Activated B cell treated with CpG ODN at 0.5 μM for 24 hours (primary cell): ENCODE measurements at places on chromosomes 4 and X.

- DNase-seq = no peak
Observed at GRCh38 chr4:165782623-165783022, 90.4 kb upstream of the TLL1 start.

GRCh38 chr4:146592019-146592418, 46.7 kb upstream of the POU4F2 start:
- no peak for DNase-seq

DNA sequence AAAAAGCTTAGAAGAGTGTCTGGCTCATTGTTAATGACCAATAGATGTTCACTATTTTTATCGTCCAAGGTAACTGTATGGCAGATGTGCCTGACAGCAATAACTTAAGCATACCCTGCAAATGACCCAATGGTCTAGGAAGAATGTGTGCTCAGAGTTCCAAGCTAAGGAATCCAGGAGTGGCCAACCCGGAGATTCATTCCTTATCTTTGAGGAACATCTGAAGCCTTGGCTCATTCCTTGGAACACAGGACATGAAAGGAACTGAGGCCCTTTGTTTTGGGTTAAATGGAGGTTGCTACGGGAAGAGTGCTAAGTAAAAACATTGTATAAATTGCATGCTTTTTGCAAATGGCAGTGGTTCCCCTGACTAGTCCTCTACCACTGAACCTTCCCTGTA, 38.9 kb upstream of the EFNB1 start:
- no peak for DNase-seq

DNA sequence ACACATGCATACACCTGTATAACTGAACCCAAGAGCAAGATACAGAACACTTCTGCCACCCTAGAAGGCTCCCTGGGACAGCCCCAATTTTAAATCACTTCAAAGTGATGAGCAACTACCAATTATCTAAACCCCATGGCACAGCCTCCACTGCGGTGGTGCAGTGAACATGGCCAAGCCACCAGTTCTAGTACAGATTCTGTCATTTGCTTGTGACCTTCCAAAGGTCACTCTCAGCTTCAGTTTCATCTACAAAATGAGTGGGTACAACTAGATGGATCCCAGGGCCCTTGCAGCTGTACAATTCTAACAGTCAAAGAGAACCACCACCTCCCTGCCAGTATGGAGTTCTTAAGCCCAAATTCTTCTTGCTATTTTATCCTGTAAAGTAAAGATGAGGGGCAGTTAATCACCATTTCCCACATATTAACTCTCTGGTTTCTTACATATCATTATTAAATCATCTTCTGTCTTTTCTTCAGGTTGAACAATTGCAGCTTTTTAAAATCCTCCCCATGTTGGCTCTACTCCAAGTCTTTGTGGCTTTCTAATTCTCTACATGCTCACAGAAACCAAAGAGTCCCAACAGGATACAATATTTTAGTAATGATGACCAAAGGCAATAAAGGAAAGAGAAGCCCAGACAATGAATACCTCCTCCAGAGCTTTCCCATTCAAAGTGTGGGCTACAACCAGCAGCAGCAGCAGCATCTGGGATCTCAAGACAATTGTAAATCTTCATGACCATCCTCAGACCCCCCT, 39.0 kb upstream of the GPM6B start:
- DNase-seq = no peak

- DNase-seq = no peak
Observed at GRCh38 chr4:42282081-42282901, 115.0 kb upstream of the SHISA3 start.
